Activated naive CD4-positive, alpha-beta T cell treated with anti-CD3 and anti-CD28 coated beads, Interleukin-2, amount 50 U/mL, for 16 hours (primary cell): ENCODE measurements at places on chromosomes 5 and 9.

- no peak for DNase-seq
These were observed 5.7 kb downstream of the CCNJL start for GRCh38 chr5:160306696-160307095.

GRCh38 chr5:61397238-61397637, 65.2 kb downstream of the ZSWIM6 start:
- no peak for DNase-seq

- DNase-seq: no peak
These were observed 37.8 kb downstream of the EXOSC2 start for GRCh38 chr9:130731355-130731754.

- no peak for DNase-seq
These were observed 1079.4 kb upstream of the COX7C start for GRCh38 chr5:85538362-85538761.

GRCh38 chr5:176888016-176888864, 10.9 kb downstream of the HK3 start:
- no peak for DNase-seq

DNA sequence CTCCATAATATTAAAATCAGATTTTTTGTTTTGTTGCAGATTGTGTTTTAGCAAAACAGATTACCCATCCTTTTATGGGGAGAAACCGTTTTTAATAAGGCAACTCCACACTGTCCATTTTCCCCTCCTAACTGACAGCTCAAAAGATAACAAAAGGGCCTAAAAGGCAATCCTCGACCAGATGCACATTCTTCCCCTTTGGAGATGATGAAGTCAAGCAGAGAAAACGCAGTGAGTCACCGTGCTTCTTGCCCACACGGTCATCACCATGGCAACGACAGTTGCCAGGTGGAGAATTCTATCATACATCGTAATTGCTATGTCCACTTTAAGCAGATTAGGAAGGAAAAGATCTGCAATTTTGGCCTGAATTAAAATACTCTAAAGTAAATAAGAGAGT, 96.4 kb downstream of the DIRAS2 start:
- DNase-seq: no peak

GRCh38 chr5:158032246-158032645, 173.3 kb upstream of the CLINT1 start:
- DNase-seq: no peak

GRCh38 chr9:3980771-3981170, 319.1 kb downstream of the GLIS3 start:
- no peak for DNase-seq

GRCh38 chr9:23683611-23684061, 142.4 kb downstream of the ELAVL2 start:
- DNase-seq: no peak

- no peak for DNase-seq
These were observed 171.4 kb upstream of the DAP start for GRCh38 chr5:10932426-10932825.

DNA sequence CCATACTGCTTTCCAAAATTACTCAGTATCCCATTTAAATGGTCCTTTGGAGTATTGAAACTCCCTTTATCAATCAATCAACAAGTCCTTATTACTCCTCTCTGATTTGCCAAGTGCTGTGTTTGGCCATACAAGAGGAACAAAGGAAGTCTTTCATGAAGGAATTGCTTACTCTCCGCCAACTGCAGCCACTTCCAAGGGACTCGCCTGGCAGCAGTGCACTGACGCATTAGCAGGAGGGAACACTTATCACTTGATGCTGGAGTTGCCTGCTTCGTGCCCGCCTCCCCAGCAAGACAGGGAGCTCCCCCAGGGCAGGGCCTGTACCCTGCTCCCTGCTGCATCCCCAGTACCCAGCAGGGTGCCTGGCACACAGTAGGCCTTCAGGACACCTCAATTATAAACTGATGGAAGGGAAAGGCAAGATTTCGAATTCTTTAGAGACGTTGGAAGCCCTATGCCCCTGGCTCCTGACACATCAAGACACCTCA, 97.9 kb downstream of the CRB2 start:
- no peak for DNase-seq

DNA sequence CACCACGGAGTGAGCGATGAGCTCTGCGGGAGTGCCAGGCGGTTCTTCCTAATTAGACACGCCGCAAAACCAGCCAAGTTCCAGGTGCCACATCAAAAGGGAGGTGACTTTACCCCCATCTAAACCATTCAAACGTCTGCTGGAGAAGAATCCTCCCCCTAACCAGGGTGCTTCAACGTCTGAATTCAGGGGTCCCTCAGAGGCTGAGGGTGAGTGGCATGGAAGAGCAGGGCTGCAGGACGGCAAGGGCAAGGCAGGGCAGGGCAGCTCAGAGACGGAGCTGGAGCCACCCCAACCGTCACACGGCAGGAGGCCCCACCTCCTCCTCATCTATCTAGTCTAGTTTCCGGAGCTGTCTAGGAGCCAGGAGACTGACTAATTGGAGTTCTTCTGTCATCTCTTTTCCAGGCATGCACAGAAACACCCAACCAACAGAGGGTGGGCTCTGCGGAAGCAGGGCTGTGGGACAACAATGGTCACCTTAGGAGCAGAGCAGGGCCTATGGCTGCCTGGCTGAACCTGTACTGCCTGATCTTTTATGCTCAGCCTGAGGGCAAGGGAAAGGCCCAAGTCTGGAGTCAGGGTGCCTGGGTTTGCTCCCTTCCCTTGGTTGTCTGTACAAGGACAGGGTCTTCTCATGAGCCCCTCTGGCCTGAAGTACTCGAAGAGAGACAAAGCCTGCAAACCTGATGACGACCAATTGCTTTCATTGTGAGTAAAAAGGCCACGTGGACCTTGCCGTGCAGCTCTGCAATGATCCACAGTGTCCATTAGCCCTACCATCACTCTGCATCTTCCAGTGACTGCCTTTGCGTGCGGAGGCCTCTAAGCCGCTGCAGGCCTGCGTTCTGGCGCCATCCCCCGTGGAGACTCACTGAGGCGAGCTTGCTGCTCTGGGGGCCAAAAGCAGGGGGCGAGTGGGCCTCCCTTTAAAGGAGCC, 81.0 kb upstream of the SLC25A51 start:
- no peak for DNase-seq

DNA sequence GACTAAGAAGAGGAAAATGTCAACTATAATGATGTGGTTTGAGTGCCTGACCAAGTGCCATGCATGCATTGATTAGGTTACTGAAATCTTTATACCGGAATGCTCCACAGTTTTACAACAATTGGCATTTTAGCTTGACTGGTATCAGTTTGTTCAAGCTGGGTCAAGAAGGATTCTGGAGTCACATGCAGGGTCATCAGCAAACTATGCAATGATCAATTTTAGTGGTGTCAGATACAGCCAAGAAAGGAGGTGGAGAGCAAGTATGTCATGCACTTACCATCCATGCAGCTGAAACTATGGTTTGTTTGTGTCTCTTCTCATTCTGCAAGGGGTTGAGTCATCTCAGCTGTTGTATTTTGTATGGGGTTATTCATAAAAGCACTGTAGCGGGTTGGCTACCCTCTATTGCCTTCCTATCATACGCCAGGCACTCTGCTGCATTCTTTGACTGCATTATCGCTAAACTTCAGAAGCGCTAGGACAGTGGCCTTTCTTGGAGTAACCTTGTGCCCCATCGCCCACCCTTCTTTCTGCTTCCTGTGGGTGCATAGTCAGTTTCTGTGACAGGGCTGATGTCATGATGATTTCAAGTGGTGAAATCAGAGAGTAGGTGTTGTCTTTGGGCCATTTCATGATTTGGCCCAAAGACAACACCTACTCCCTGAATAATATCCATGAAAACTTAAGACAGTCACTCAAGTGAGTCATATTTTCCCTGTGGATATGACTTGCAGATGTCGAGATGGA, 145.4 kb downstream of the MTX3 start:
- no peak for DNase-seq

GRCh38 chr9:132712753-132713152, 42.5 kb downstream of the GTF3C4 start:
- no peak for DNase-seq

GRCh38 chr5:130032807-130033206, 128.5 kb downstream of the CHSY3 start:
- DNase-seq: no peak

GRCh38 chr9:78207319-78207718, 28.6 kb upstream of the CEP78 start:
- no peak for DNase-seq

DNA sequence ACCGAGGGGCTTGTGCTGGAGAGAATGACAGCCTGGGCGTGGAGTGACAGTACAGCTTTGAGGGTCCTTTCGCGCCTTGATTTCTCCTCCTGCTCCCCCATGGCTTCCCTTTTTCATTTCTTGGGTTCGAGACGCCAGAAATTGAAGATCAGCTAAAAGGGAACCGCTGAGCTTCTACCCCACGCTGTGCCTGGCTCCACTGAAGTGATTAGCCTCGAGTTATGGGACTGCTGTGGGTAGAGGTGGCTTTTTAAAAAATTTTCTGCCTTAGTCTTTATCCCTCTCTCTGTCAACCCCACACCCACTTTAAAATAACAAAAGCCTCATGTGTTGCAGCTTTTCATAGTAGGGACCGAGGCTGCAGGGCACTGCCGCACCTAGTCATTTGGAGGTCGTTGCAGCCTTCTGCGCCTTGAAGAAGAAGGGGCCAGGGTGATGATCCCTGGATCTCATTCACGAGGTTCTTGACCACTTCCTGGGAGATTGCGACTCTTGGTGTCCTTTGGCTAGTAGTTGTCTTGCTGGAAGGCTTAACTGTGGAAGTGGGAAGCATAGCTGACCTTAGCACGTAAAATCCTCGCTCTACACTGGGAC, 603 bp downstream of the PPIP5K2 start:
- no peak for DNase-seq

- no peak for DNase-seq
These were observed 14.0 kb upstream of the PWWP2A start for GRCh38 chr5:160133071-160133917.

DNA sequence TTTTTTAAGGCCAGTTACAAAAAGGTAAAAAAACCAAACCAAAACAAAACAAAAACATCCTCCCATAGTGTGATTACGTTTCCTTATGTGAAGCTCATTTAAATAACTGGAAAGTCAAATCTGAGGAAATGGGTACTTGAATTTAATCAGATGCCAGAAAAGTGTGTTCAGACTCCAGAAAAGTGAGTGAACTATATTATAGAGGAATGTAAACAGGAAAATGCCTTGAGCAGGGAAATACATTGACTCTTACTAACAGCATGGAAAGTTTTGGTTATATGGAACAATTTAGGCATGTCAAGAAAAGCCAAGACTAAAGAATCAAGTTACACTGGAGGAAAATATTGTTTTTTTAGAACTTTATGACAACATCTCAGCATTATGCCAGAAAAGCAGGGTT, 37.8 kb upstream of the RNF20 start:
- DNase-seq: no peak

GRCh38 chr9:4119778-4120554, 179.9 kb downstream of the GLIS3 start:
- no peak for DNase-seq

- DNase-seq: no peak
These were observed 84.7 kb downstream of the CMYA5 start for GRCh38 chr5:79774171-79774854.

GRCh38 chr5:31645420-31646081, 6.6 kb downstream of the PDZD2 start:
- no peak for DNase-seq

DNA sequence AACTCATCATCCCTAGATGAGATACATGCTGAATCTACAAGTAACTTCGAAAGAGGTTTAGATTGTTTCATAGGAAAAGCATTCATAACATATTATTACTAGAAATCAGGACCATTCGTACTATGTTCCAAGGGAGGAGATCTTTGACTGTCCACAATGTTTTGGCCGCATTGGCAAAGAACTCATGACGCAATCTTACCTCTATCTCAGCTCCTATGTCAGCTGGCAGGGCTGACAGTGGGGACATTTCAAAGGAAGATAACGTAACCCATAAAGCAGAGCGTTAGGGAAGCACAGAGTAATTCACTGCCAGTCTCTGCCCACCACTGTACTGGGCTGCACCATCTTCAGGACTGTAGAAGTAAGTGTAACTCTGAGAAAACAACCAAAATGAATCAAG, 69.7 kb downstream of the EFNA5 start:
- no peak for DNase-seq

GRCh38 chr5:169121630-169122420, 179.1 kb downstream of the SLIT3 start:
- no peak for DNase-seq

DNA sequence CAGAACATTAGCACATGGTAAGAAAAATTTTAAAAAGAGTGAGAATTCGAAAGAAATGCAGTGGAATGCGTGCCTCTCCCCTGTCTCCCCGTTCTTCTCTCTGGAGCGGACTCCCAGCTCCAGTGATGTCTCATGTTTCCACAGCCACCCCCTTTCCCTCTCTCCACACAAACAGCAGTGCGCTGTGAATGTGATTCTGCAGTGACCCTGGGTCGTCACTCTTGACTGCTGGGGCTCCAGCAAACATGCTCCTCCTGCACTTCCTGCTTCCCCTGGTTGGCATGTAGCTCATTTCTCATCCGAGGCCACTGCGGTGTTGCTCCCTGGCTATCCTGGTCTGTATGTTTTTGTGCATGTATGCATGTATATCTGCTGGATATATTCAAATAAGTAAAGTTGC, 13.3 kb downstream of the PHF2 start:
- DNase-seq: no peak

GRCh38 chr5:44387406-44387805, 1.8 kb downstream of the FGF10 start:
- no peak for DNase-seq

- peak; percentile 44 for DNase-seq
These were observed 2.1 kb upstream of the RFESD start for GRCh38 chr5:95644351-95645042.

- no peak for DNase-seq
These were observed 8.1 kb downstream of the SPRY4 start for GRCh38 chr5:142316681-142317080.

GRCh38 chr9:125639057-125639456, 68.0 kb downstream of the MAPKAP1 start:
- DNase-seq: no peak

DNA sequence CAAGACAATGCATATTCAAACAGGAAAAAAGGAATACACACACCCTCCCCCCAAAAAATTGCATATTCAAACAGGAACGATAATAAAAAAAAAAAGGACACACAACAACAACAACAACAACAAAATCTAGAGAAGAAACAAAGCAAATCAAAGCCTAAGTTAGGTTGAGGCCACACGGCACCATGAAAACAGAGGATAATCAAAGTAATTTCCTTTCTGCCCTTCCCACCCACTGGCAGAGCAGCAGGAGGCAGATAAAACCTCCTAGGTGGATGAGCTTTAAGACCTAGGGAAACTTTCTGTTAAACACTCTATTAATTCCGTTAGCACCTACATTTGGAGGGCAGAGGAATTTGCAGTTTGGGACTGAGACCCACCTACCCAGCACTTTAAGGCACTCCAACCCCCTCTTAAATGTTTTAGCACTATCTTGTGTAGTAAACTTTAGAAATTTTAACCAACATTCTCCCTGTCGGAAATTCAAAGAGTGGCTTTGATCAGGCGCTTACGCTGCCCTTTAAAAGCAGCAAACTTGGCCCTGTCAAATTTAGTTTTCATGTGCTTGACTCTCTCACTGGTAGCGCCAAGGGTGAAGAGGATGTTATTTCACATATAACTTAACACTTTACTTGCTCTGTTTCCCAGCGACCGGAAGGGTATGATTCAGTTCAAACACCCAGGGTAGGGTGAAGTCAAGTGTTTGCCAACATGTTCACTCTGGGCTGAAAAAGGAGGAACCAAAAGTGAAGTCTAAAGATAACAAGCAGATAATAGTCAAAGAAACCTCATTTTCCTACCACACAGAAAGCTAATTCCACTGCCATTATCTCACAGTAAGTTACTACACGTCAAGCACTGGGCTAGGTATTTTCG, 9.2 kb downstream of the ENC1 start:
- DNase-seq: no peak
